HCT116 (cell line): ENCODE measurements at places on chromosomes 16 and 17. TPM values are rescaled to one million over a fixed set of nuclear protein-coding genes. Genes with fewer than 3 reads are reported as not detected.

Gene TP53TG3B
- total RNA-seq = not detected

Gene CDK5R1
- 5.4 TPM for total RNA-seq

Gene NAGS
- total RNA-seq = 10.0 TPM

Gene TPSD1
- total RNA-seq = not detected

Gene COQ9
- total RNA-seq = 62.7 TPM

Gene CCDC78
- 22.9 TPM for total RNA-seq

Gene ALKBH5
- total RNA-seq = 97.8 TPM

DNA sequence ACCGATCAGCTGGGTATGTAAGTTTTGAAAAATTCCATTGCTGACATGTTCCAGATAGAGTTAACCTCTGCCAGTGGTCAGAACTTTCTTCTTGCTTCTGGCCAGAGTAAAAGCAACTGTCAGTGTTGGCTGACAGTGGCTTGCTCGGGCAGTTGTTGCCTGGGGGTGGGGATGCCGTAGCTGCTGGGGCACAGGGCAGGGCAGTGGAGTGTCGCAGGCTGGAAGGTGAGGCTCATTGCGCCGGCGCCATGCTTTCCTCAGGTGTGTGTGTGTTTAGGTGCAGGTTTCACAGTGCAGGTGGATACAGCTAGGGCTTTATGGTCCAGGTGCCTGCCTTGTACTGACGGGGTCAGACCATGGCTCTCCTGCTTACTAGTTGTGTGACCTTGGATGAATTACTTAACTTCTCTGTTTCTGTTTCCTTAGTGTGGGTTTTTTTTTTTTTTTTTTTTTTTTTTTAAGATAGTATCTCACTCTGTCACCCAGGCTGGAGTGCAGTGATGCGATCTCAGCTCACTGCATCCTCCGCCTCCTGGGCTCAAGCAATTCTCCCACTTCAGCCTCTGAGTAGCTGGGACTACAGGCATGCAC is 156.4 kb downstream of the SNX29 start:
- DNase-seq = no peak
- H3K27me3 ChIP-seq = no peaks in the 10 kb centered on the region
- no peak overlapping the region for H3K4me3 ChIP-seq
- no peaks in the 10 kb centered on the region for H3K36me3 ChIP-seq

DNA sequence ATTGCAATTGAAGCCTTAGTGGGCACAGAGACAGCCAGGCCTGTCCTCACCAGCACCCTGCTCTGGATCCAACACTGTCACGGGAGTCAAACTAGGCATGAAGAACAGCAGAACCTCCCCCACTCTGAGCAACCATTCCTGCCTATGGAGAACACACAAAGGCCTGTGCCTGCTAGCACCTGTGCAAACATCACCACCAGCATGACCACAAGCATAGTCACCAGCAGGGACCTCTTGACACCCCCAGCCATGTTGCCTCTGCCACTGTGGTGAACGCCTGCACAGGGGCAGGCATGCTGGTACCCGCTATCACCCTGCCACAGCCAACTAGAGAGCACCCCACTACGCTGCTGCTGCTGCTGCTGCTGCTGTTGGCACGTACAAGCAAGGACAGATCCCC is 51.7 kb downstream of the CMC2 start:
- no peak overlapping the region for H3K27ac ChIP-seq
- H3K27me3 ChIP-seq = no peaks in the 10 kb centered on the region
- H3K36me3 ChIP-seq = no peaks in the 10 kb centered on the region

- H3K4me1 ChIP-seq = no peaks in the 10 kb centered on the region
- DNase-seq = no peak
- H3K36me3 ChIP-seq = no peaks in the 10 kb centered on the region
- H3K27me3 ChIP-seq = no peaks in the 10 kb centered on the region
- no peak overlapping the region for H3K4me3 ChIP-seq
These were observed 72.2 kb downstream of the CDH11 start for GRCh38 chr16:65049679-65050078.

DNA sequence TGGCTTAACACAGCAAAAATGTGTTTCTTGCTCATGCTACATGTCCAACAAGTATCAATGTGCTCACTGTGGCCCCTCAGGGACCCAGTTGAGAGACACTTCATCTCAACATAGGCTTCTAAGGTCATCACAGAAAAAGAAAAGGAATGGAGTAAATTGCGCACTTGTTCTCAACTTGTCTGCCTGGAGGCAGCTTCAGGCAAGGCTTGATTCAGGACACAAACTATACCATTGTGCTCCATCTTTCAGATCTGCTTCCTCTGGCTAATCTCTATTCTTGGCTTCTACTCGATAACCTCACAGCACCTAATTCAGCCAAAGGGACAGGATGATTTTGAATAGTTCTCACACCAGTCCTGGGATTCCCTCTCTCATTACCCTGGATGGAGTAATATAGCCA is 35.6 kb downstream of the HS3ST2 start:
- no peak overlapping the region for H3K27ac ChIP-seq
- H3K27me3 ChIP-seq = peaks cover 75% of the 10 kb centered on the region
- H3K4me3 ChIP-seq = no peak overlapping the region
- H3K4me1 ChIP-seq = no peaks in the 10 kb centered on the region
- DNase-seq = no peak

- no peak overlapping the region for H3K27ac ChIP-seq
- H3K36me3 ChIP-seq = peaks cover 26% of the 10 kb centered on the region
- H3K4me1 ChIP-seq = peaks cover 2% of the 10 kb centered on the region; the same call in 1 of the 2 replicates
- no peaks in the 10 kb centered on the region for H3K27me3 ChIP-seq
These were observed 11.7 kb downstream of the TRAF4 start for GRCh38 chr17:28755486-28755885.

- no peak for DNase-seq
- H3K4me3 ChIP-seq = peak overlapping the region; percentile 50
- H3K4me1 ChIP-seq = peaks cover 70% of the 10 kb centered on the region
- no peaks in the 10 kb centered on the region for H3K27me3 ChIP-seq
- H3K27ac ChIP-seq = no peak overlapping the region
These were observed 2.3 kb downstream of the DLG4 start for GRCh38 chr17:7217113-7217987.
